ENCODE measurements at places on chromosomes 6 and 20. TPM values are rescaled to one million over a fixed set of nuclear protein-coding genes. Genes with fewer than 3 reads are reported as not detected.

DNA sequence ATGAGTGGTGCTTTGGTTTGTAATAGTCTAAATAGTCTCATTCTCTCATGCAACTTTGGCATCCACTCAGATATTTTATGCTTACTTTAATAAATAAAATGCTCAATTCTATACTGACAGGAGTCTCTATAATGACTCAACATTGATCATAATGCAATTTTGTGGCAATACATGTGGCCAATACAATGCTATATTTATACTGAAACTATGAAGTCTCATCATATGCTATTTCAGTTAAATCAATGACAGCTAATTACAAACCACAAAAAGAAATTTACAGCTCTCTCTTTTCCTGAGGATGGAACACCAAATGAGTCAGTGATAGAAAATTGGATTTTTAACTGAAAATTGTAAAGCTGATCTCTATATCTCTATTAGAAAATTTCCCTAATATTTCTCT lies 77.1 kb downstream of the WASF1 start:
- no peaks in the 10 kb centered on the region for H3K4me1 ChIP-seq
- H3K36me3 ChIP-seq = no peaks in the 10 kb centered on the region
- no peak overlapping the region for H3K27ac ChIP-seq
- peaks cover under 1% of the 10 kb centered on the region for H3K27me3 ChIP-seq
- H3K4me3 ChIP-seq = no peak overlapping the region

DNA sequence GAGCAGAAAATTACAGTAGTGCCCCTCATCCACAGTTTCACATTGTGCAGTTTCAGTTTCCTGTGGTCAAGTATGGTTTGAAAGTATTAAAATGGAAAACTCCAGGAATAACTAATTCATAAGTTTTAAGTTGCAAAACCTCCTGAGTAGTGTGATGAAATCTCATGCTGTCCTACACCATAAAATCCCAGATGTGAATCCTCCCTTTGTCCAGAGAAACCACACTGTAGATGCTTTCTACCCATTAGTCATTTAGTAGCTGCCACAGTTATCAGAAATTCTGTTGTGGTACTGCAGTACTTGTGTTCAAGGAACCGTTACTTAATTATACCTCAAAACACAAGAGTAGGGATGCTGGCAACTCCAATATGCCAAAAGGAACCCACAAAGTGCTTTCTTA lies 74.7 kb downstream of the PTCHD4 start:
- no peaks in the 10 kb centered on the region for H3K36me3 ChIP-seq
- no peak overlapping the region for H3K4me3 ChIP-seq
- no peak overlapping the region for H3K27ac ChIP-seq
- DNase-seq = no peak
- no peaks in the 10 kb centered on the region for H3K4me1 ChIP-seq

DNA sequence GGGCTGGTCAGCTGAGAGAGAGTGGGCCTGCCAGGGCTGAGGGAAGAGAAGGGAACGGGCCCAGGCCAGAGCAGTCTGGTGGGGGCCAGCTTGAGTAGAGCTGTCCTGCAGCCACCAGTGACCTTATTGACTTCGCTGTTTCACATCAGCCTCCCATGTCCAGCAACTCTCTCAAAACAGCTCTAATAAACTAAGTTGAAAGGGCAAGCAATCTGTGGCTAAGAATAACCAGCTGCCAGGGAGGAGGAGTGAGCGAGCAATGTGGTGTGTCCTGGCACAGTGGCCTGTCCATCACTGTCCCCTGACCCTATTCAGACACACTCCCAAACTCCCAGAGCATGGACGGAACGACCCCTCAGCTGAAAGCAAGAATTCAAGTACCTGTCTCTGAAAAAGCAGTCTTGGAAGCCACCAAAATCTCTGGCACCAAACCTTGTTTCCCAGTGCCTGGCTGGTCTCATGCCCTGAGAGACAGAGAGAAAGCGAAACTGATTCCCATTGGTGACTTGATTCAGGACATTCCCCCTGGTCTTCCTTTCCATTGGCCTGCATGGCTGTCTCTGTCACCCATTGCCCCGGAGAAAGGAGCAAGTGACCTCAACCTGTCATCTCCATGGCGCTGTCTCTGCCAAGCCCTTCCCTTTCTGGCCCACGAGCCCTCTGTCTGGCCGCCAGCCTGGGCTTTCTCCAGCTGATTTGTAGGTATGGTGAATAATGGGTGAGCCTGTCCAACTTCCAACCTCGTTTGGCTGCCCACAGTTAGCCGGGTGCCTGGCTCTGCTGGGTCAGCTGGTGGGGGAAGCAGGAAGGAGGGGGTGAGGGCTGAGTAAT lies at the start of gene DDO:
Gene DDO, minus strand, starts transcription at position 490 of the 831 bp plus-strand sequence. CDS start 2,113 bp downstream, outside the sequence.
- peaks cover 19% of the 10 kb centered on the region for H3K27me3 ChIP-seq
- no peak within 1 kb of the TSS for H3K4me3 ChIP-seq
- no peaks in the 10 kb centered on the region for H3K4me1 ChIP-seq
- H3K27ac ChIP-seq = no peak within 1 kb of the TSS
- no peaks in the 10 kb centered on the region for H3K36me3 ChIP-seq

- H3K27ac ChIP-seq = no peak overlapping the region
- no peaks in the 10 kb centered on the region for H3K36me3 ChIP-seq
- no peak overlapping the region for H3K4me3 ChIP-seq
- DNase-seq = no peak
- H3K27me3 ChIP-seq = peaks cover 4% of the 10 kb centered on the region
Observed at GRCh38 chr6:122704066-122704465, 75.5 kb upstream of the FABP7 start.

DNA sequence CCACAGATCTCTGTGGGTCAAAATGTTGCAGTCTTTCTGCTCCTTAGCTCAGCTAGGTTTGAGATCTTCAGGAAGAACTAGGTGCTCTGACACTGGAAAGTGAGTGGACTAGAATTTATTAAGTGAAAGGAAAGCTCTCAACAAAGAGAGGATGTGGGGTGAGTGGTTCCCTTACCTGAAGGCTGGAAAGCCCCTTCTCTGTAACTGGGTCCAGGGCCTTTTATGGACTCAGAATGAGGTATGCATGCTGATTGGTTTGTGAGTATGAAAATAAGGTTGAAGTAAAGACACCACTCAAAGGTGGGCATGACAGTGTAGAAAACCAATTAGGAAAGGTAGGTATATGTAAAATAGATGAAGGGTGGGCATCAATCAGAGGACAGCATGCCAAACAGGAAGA lies 485.5 kb downstream of the CD109 start:
- H3K27me3 ChIP-seq = no peaks in the 10 kb centered on the region
- H3K36me3 ChIP-seq = no peaks in the 10 kb centered on the region
- no peak for DNase-seq
- no peak overlapping the region for H3K27ac ChIP-seq

- H3K36me3 ChIP-seq = peaks cover 2% of the 10 kb centered on the region
- peaks cover 17% of the 10 kb centered on the region for H3K4me1 ChIP-seq
- no peak overlapping the region for H3K27ac ChIP-seq
Observed at GRCh38 chr20:43724383-43724782, 2.4 kb downstream of the GTSF1L start.

DNA sequence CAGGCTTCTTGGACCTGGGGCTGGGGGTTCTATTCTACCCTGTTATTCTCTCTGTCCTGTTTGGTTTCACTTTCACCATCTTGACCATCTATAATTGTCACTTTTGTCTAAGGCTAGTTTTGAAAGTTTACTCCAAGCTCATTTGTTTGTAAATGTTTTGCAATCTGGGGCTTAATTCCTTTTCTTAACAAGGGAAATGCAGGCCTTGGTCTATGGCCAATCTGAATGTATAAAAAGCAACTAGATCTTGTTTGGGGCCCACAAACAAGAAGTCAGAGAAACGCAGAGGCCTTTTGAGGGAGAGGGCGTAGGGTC lies 86.3 kb upstream of the PREP start:
- no peak overlapping the region for H3K4me3 ChIP-seq
- no peak for DNase-seq
- peaks cover 44% of the 10 kb centered on the region for H3K36me3 ChIP-seq
- peaks cover 74% of the 10 kb centered on the region for H3K4me1 ChIP-seq
- H3K27ac ChIP-seq = peak overlapping the region; percentile 3
- no peaks in the 10 kb centered on the region for H3K27me3 ChIP-seq

DNA sequence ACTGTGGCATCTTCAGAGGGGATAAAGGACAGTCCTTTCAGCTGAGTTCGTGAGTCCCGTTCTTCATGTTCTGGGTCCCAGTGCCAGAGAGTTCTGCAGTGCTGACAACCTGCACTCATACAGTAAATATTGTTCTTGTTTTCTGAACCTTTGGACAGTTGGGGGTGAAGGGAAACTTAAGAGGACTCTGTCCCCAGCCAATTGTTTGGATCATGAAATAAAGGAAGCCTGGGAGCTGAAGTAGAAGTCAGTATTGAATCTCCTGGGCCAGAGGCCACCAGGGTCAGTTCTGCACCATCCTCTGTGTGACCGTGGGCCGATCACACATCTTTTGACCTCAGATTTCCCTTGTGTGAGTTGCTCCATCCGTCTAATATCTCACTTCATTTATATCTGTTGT lies 3.2 kb downstream of the SLC2A12 start:
- peaks cover 12% of the 10 kb centered on the region for H3K4me1 ChIP-seq
- H3K27me3 ChIP-seq = peaks cover 17% of the 10 kb centered on the region
- no peaks in the 10 kb centered on the region for H3K36me3 ChIP-seq
- no peak overlapping the region for H3K4me3 ChIP-seq
- no peak overlapping the region for H3K27ac ChIP-seq
- no peak for DNase-seq

DNA sequence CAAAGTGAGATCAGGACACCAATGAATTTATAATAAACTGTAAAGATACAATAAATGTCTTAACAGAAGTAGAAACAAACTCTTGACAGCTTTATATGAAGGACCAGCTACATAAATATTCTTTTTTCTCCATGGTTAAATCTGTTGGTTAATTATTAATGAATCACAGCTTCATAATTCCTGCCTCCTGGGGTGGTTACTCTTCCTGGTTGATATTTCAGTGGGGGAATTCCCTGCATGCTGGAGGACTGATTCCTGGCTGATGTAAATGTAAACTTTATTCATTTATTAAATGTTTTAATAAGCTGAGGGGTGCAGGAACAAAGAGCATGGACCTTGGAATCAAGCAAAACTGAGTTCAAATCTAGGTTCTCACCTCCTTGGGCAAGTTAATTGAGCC lies 16.2 kb upstream of the RCAN2 start:
- DNase-seq = no peak
- no peak overlapping the region for H3K4me3 ChIP-seq
- H3K36me3 ChIP-seq = no peaks in the 10 kb centered on the region
- H3K27me3 ChIP-seq = peaks cover 17% of the 10 kb centered on the region
- no peak overlapping the region for H3K27ac ChIP-seq
- no peaks in the 10 kb centered on the region for H3K4me1 ChIP-seq

DNA sequence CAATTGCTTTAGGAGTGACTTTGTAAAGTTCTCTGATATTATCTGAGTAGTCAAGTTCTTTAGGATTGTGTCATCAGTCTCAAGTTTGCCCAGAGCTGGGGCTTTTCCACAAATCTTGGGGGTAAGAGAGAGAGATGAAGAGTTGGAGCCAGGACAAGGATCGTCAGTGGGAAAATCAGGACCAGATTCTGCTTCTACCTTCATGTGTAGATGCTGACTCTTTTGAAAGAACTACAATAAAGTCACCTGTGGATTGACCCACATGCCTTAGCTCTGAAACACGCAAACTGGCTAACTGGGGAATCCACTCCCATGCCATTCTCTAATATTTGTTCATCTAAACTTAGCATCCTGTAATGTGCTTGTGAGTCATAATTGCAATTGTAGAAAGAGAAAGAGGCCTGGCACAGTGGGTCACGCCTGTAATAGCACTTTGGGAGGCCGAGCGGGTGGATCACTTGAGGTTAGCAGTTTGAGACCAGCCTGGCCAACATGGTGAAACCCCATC lies 15.6 kb upstream of the BICRAL start:
- no peaks in the 10 kb centered on the region for H3K27me3 ChIP-seq
- H3K4me3 ChIP-seq = no peak overlapping the region
- peaks cover 19% of the 10 kb centered on the region for H3K4me1 ChIP-seq
- H3K27ac ChIP-seq = no peak overlapping the region
- peaks cover 15% of the 10 kb centered on the region for H3K36me3 ChIP-seq

- H3K36me3 ChIP-seq = no peaks in the 10 kb centered on the region
- peaks cover 6% of the 10 kb centered on the region for H3K4me1 ChIP-seq
- H3K4me3 ChIP-seq = no peak overlapping the region
- no peak for DNase-seq
- H3K27me3 ChIP-seq = peaks cover 20% of the 10 kb centered on the region
- no peak overlapping the region for H3K27ac ChIP-seq
Observed at GRCh38 chr6:43997345-43997677, 129.9 kb downstream of the MRPL14 start.

DNA sequence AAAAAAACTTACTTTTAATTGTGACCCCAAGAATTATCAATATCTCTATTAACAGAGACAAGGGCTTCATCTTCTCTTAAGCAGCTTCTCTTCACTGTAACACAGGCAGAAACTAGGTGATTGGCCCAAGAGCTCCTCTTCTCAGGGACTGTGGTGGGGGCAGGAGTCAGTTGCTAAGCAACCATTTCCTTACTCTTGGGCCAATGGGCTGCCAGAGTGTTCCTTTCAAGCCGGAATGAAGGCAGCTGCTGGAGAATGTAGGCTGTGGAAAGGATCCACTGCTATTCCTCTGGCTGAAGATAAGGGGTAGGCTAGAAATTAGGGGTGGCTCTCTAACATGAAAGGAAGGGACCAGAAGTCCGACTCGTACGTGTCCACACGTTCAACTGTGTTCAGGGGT lies at the start of gene SEL1L2:
Gene SEL1L2, minus strand, starts transcription at position 150 of the 400 bp plus-strand sequence. Its CDS starts 80 bp downstream, at position 70.
- H3K4me1 ChIP-seq = no peaks in the 10 kb centered on the region
- no peak within 1 kb of the TSS for H3K4me3 ChIP-seq
- no peaks in the 10 kb centered on the region for H3K27me3 ChIP-seq
- no peak for DNase-seq
- H3K36me3 ChIP-seq = no peaks in the 10 kb centered on the region

- no peaks in the 10 kb centered on the region for H3K36me3 ChIP-seq
- no peak overlapping the region for H3K4me3 ChIP-seq
- no peak for DNase-seq
- no peaks in the 10 kb centered on the region for H3K4me1 ChIP-seq
- H3K27me3 ChIP-seq = no peaks in the 10 kb centered on the region
Observed at GRCh38 chr20:11467436-11467835, 450.3 kb upstream of the BTBD3 start.

DNA sequence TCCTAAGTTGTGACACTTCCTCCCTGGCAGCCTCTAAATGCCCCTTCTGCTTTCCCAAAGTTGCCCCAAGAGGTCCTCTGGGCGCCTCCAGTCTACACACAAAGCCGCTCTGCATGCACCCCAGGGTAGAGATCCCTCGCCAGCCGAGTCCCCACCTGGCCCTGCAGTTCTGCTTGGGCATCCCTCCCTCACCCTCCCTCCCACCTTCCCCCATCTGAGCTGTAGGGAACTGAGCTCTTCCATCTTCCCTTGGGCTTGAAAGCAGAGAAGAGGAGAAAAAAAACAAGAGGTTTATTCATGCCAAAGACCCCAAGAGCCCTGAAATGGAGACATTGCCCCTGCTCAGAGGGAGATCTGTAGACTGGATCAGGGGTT lies 5.7 kb upstream of the FGD2 start:
- DNase-seq = no peak
- no peaks in the 10 kb centered on the region for H3K36me3 ChIP-seq
- no peak overlapping the region for H3K27ac ChIP-seq
- peaks cover 12% of the 10 kb centered on the region for H3K27me3 ChIP-seq
- no peaks in the 10 kb centered on the region for H3K4me1 ChIP-seq
- no peak overlapping the region for H3K4me3 ChIP-seq

GRCh38 chr6:46184114-46184513 lies 13.3 kb upstream of the ENPP5 start:
- no peaks in the 10 kb centered on the region for H3K4me1 ChIP-seq
- H3K27me3 ChIP-seq = peaks cover 61% of the 10 kb centered on the region
- no peak for DNase-seq
- no peak overlapping the region for H3K27ac ChIP-seq
- H3K4me3 ChIP-seq = no peak overlapping the region

The PAK5 gene
- not detected for total RNA-seq

The ZNF133 gene
- total RNA-seq = 10.3 TPM

The RAB23 gene
- total RNA-seq = 3.3 TPM

The NKAPL gene
- total RNA-seq = not detected

The TINAG gene
- not detected for total RNA-seq

The RBL1 gene
- total RNA-seq = 46.2 TPM

The TNFRSF6B gene
- not detected for total RNA-seq

Measured in activated CD8-positive, alpha-beta memory T cell treated with anti-CD3 and anti-CD28 coated beads, Interleukin-2, amount 10 ng/mL, durations not matched to agents 7 days and 5 days (primary cell).